Stimulated activated effector memory CD8-positive, alpha-beta T cell treated with anti-CD3 and anti-CD28 coated beads, Interleukin-12 subunit alpha, Interleukin-12 subunit beta, amount 100 ng/mL, for 72 hours (primary cell): ENCODE measurements at places on chromosomes 6 and 20.

- no peak for DNase-seq
Observed at GRCh38 chr6:85672623-85673022, 29.9 kb upstream of the SYNCRIP start.

- no peak for DNase-seq
Observed at GRCh38 chr6:81906041-81906440, 153.6 kb upstream of the TENT5A start.

GRCh38 chr6:150312844-150313584, 55.8 kb upstream of the IYD start:
- DNase-seq, result no peak

DNA sequence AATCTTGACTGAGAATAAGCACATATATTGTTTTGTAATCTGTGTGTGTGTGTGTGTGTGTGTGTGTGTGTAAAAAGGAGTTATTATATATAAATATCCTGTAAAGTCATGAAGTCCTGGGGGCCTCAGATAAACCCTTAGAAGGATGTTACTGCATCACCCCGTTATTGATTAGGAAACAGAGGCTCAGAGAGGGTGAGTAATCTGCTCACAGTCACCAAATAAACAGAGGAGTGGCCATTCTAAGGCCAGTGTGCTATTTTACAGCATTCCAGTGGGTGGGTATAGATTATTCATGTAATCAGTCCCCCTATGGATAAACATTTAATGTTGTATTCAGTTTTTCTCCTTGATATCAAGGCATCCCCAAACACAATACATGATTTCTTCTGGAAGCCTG, 87.1 kb downstream of the CDC5L start:
- no peak for DNase-seq

DNA sequence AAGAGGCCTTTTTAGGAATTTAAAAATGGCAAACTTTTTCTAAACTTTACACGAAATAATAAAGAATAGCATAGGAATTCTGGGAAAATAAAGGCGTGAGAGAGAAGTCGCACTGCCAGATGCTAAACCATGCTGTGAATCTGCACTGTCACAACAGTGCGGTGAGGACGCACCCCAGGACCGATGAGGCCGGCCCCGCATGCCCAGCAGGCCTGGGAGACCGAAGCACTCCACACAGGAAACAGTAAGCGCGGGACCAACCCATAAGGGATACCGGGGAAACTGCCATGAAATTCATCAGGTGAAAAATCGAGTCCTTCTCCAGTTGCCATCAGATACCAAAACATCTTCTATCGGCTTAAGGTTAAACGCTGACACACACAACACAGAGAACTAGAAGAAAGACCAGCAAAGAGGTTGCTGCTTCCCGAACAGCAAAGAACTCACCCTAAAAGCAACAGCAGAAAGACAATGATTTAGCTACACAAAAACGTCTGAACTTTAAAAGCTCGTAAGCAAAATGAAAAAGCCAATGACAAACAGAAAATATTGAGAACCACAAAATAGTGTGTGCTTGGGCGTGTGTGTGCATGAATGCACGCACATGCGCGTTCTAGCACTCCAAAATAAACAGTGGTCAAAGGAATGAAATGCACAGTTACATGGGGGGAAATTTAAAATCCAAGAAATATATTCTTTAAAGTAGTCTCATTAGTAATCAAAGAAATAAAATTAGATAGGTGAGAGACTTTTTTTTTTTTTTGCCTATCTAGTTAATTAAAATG, 15.4 kb downstream of the RAMACL start:
- DNase-seq, result no peak
